ENCODE measurements at places on chromosomes 3 and 15.

DNA sequence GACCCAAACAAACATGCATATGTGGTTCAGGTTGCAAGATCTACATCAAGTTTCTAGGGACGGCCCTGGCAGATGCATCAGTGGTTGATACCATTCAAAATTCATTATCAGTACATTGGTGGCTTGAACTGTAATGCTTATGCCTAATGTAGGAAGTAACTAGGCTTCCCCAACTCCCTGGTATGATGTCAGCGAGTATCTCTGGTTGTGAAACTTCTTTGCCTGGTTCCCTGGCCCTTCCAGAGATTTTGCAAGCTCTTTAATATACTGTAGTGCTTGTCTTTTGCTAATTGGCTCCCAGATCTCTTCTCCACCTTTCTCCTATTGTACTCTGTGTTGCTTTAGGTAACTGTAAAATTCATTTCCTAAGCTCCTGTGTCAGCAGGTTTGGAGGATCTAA lies 114.8 kb upstream of the RARB start:
- no peak for DNase-seq

- DNase-seq = peak; percentile 41
Measured at GRCh38 chr3:13544293-13544831, 4.6 kb upstream of the FBLN2 start.

GRCh38 chr3:9193633-9194195 lies 55.7 kb downstream of the SRGAP3 start:
- no peak for DNase-seq

GRCh38 chr3:18284716-18285115 lies 140.4 kb downstream of the SATB1 start:
- no peak for DNase-seq

GRCh38 chr3:153595186-153595815 lies 433.3 kb downstream of the RAP2B start:
- DNase-seq = no peak

- DNase-seq = no peak
Measured at GRCh38 chr15:70098153-70098460, 390 bp upstream of the TLE3 start.

DNA sequence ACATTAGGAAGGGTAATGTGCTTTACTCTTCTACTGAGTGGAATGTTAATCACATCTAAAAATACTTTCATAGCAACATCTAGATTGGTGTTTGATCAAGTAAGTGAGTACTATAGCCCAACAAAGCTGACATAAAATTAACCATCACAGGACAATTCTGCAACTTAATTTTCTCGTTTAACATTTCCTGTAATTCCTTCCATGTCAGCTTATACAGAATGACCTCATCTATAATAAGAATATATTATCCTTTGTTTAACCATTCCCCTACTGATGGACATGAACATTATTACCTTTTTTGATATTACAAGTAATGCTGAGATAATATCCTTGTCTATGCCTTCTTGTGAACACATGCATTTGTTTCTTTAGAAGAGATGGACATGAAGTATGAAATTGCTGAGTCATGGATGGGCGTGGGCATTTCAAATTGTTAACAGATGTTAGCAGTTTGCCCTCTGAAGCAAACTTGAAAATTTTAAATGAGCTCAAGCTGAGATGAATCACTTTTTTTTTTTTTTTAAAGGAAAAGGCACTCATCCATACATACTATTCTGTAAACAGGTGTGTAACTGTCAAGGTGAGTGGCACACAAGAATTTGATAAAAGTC lies 85.1 kb downstream of the OXNAD1 start:
- DNase-seq = no peak

- DNase-seq = no peak
Measured at GRCh38 chr3:41141433-41142167, 57.7 kb upstream of the CTNNB1 start.

- DNase-seq = no peak
Measured at GRCh38 chr3:39125841-39126500, 18.5 kb downstream of the TTC21A start.

DNA sequence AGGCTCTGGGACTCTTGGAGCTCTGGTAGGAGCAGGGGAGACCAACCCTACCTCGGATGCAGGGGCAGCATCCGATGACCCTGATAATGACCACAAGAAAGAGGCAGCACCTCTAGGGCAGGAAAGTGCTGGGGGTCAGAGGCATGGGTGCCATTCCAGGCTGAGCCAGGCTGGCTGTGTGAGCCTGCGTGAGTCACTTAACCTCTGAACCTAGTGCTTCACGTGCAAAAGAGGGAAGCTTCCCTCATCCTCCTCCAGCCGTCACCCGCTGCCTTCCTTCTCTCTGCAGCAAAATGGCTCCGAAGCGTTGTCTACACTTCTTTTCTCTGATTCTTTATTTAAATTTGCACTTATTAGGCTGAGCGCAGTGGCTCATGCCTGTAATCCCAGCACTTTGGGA lies 35.5 kb downstream of the ZDHHC19 start:
- DNase-seq = no peak

DNA sequence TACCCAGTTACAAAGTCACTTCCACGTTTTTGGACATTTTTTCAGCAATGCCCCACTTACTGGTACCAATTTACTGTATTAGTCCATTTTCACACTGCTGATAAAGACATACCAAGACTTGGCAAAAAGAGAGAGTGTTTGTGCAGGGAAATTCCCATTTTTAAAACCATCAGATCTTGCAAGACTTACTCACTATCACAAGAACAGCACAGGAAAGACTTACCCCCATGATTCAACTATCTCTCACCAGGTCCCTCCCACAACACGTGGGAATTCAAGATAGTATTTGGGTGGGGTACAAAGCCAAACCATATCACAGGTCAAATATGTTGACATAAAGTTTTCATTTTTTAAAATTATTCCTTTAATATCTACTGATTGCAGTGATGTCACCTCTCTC lies 16.2 kb upstream of the ABI3BP start:
- no peak for DNase-seq

DNA sequence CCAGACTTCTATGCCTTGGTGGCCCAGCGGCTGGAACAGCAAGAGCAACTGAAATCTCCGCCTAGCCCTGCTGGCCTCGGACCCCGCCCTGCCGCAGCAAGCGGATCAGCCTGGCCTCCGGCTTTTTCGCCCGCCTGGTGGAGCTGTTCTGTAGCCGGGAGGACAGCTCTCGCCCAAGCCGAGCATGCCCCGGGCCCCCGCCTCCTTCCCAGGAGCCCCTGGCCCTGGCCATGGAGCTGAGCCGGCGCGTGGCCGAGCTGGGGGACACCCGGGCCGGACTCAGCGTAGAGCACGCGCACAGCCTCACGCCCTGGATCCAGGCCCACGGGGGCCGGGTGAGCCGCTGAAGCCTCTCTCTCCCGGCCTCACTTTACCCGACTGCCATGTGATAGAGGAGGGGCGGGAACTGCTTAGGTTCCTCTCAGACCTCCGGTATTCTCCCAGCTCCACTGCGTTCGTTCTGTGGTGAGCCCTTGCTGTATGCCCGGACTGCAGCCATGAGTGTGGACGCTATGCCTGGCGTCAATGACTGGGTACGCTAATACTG lies 24.1 kb upstream of the MRPL3 start:
- DNase-seq = peak; percentile 41

GRCh38 chr3:166304584-166304983 lies 467.4 kb upstream of the BCHE start:
- DNase-seq = no peak

GRCh38 chr3:119809249-119810017 lies 27.5 kb downstream of the NR1I2 start:
- DNase-seq = no peak

- no peak for DNase-seq
Measured at GRCh38 chr15:35986191-35986721, 440.3 kb upstream of the DPH6 start.

DNA sequence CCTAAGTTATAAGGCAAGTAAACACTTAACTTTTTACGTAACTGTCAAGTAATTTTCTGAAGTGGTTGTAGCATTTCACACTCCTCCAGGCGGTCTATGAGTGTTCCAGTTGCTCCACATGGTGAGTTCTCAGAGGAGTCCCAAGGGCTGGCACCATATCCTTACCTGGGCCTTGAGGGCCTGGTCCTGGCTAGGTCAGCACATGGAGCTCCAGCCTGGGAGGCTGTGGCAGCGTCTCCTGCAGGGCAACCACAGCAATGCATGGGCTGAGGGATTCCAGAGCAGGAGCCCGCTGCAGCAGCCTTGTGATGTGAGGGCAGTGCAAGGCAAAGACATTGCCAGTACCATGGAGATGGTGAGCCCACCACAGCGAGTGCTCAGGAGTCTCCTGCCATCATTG lies 32.2 kb upstream of the LYZL4 start:
- no peak for DNase-seq

- no peak for DNase-seq
Measured at GRCh38 chr3:160434071-160434470, 15.5 kb downstream of the TRIM59 start.

DNA sequence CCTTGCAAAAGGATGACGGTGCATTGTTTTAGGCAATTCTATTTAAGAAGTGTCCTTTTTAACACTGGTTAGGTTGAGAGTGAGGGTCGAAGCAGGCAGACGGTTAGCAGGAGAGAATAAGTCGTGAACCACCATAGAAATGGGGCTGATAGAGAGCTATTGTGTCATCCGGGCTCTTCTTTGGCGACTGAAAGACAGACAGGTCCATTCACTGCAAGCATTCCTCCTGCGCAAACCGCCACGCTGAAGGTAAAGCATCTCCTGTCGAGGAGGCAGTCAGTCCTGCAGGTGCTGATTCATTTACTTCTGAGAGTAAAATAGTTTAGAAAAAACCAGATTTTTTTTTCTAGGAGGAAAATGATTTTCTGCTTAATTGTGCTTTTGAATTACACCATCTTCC lies 1002.8 kb upstream of the NR2F2 start:
- DNase-seq = peak; percentile 15

DNA sequence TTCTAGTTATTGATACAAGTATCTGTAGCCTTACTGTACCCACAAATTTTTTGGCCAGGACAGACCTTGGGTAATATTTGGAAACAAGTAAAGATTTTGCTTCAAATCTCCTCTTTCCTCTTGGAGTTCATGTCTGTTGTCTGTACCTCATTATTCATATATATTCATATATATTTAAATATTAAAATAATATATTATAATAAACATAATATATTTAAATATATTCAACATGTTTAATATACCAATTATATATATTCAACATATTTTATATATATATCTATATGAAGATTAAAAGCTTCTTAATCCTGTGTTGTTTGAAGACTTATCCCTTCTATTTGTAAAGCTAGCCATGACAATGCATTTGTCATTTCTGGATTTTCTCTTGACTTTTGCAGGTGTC lies 38.1 kb downstream of the ZIC1 start:
- DNase-seq = no peak

GRCh38 chr3:102332205-102332604 lies 102.6 kb upstream of the ZPLD1 start:
- no peak for DNase-seq

DNA sequence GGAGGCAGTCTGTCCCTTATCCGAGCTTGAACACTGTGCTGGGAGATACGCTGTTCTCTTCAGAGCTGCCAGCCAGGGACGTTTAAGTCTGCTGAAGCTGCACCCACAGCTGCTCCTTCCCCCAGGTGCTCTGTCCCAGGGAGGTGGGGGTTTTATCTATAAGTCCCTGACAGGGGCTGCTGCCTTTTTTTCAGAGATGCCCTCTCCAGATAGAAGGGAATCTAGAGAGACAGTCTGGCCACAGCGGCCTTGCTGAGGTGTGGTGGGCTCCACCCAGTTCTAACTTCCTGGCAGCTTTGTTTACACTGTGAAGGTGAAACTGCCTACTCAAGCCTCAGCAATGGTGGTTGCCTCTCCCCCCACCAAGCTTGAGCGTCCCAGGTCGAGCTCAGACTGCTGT lies 319.9 kb upstream of the GRM7 start:
- no peak for DNase-seq

DNA sequence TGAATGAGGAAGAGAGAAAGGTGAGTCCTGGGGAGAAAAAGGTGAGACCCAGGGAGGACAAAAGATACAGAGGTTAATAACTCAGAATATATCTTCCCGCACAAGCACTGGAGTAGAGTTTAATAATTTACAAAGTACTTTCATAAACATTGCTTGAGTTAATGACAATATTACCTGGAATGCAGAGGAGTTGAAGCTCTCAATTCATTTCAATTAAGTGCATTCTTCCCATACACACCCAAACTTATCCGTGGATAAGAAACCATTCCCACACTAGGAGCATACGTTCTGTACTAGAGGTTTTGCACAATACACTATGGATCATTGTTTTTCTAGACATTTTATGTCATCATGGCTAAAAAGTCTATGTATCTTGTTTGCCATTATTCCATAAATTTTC lies 23.3 kb upstream of the KNG1 start:
- DNase-seq = no peak

GRCh38 chr15:91429973-91430372 lies 329.9 kb downstream of the SV2B start:
- DNase-seq = no peak

DNA sequence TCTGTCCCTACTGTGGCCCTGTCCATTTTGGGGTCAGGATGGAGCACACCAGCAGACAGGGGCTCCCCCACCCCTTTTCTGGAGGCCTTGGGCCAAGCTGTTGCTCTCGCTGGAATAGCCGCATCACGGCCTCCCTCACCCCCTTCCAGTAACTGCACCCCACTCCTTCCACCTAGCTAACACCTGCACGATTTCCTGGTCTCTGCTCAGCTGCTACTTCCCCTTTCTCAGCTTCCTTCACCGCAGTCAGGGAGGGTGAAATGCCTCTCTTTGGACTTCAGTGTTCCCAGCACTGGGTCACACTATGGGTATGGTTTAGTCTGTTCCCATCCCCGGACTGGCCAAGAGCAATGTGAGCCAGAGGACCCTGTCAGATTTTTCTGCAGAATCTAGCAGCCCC lies 400.2 kb downstream of the MCTP2 start:
- DNase-seq = no peak
